ENCODE measurements at places on chromosomes 12 and 14.
A peak's percentile ranks its signal among the peaks of the same experiment; 100 is the strongest.

- H3K27ac ChIP-seq: no peak overlapping the region
- H3K27me3 ChIP-seq: peaks cover 47% of the 10 kb centered on the region
- no peaks in the 10 kb centered on the region for H3K4me1 ChIP-seq
- no peak overlapping the region for H3K4me3 ChIP-seq
- ATAC-seq: no peak
- H3K36me3 ChIP-seq: no peaks in the 10 kb centered on the region
Observed at GRCh38 chr14:88201851-88202250, 121.2 kb downstream of the KCNK10 start.

- peaks cover 71% of the 10 kb centered on the region for H3K4me1 ChIP-seq
- H3K4me3 ChIP-seq: no peak overlapping the region
- H3K27ac ChIP-seq: peak overlapping the region; percentile 36
- no peaks in the 10 kb centered on the region for H3K36me3 ChIP-seq
Observed at GRCh38 chr14:74936731-74937130, 13.7 kb upstream of the RPS6KL1 start.

- no peak for ATAC-seq
- H3K27me3 ChIP-seq: no peaks in the 10 kb centered on the region
- no peak overlapping the region for H3K4me3 ChIP-seq
- H3K27ac ChIP-seq: no peak overlapping the region
Observed at GRCh38 chr12:45839917-45840316, 110.4 kb downstream of the ARID2 start.

DNA sequence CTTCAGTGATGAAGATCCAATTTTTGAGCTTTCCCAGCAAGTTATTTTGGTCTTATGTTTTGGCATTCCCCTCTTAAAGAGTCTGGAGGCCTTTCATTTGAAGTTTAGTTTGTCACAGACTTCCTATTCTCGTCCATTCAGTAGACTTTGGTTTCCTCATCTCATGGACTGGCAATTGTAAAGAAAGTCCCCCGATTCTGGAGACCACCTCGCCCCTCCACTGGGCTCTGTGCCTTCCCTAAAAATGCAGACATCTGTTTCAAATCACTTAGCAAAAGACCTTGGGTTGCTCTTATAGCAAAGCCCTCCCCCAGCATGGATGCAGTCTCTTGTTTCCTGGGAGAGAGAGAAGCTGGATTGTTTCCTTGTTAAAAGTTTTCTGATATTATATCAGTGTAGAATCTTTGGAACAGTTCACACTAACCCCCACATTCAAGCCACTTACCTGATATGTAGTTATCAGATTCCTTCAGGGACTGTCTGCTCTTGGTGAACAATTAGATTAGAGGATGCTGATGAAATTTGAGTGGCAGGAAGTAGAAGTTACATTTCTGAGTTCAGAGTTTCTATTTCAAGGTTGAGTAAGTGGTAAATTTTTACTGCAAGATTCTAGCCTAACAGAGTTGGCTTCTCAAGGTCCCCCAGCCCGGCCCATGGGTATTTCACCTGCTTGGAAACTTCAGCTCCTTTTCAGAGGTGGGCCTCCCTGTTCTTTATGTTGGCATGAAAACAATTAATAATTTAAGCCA is 56.3 kb downstream of the PLXNC1 start:
- H3K36me3 ChIP-seq: peaks cover 33% of the 10 kb centered on the region
- H3K27ac ChIP-seq: peak overlapping the region; percentile 94
- no peak for ATAC-seq
- no peaks in the 10 kb centered on the region for H3K27me3 ChIP-seq
- H3K4me1 ChIP-seq: peaks cover 73% of the 10 kb centered on the region

DNA sequence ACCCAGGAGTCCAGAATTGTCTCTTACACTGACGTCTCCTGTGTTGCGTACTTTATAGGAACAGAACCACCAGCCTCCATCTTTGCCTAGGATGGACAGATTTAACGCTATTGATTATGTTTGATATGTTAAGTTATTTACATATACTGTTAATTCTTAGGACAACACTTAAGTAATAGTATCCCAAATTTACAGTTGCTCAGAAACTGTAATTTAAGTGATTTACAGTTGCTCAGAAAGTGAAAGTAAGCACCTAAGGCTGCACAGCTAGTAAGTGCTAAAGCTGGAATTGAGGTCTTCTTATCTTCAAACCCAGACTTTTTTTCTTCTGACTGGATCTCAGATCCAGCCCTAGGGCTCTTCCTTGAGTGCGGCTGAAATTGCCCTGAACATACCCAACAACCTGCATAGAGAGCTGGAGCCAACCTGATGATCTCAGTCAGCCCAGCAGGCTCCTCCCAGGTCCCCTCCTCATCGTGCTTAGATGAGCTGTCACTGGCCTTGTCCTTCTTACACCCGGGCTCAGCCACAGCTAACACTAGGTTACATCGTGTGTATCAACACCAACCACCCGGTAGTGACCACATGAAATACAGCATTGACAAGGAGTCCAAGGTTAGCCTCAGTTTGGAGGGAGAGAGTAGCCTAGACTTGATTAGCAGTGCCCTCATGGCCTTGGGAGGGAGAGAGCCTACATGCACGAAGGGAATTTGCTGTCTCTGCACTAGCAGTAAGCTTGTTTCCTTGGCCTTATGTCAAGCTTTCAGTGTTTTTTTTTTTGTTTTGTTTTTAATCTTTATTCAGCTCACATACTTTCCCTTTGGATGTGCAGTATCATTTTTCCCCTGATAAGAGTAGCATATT is 111.1 kb upstream of the ARHGAP5 start:
- ATAC-seq: no peak
- no peak overlapping the region for H3K27ac ChIP-seq
- H3K27me3 ChIP-seq: no peaks in the 10 kb centered on the region
- no peaks in the 10 kb centered on the region for H3K36me3 ChIP-seq
- peaks cover 10% of the 10 kb centered on the region for H3K4me1 ChIP-seq

DNA sequence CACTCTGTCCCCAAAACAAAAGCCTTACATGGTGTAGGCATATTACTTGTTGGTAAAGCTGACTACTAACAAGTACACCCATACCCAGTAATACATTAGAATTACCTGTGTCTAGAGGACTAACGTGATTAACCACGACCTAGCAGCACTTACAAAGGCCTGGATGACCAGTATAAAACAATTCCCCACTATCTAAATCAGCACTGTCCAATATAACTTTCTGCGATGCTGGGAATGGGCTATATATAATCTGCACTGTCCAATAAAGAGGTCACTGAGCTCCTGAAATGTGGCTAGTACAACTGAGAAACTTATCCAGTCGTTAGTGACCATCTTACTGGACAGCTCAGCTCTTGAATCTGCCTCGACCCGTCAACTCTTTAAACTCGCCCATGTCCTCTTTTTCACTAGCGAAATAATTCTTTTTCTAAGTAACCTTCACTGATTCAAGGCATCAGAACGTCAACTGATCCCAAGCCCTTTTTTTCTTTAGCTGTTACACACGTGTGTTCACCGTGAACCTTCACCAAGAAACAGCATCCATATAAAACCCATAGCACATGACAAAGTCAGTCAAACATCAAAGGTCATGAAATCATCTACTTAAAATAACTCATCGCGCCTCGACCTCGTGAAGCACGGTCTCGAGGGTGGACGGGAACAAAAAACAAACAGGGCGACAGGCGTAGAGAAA is 905 bp upstream of the CIPC start:
- H3K27ac ChIP-seq: peak overlapping the region; percentile 99
- no peak for ATAC-seq
- peak overlapping the region; percentile 99 for H3K4me3 ChIP-seq
- peaks cover 67% of the 10 kb centered on the region for H3K4me1 ChIP-seq
- no peaks in the 10 kb centered on the region for H3K36me3 ChIP-seq

GRCh38 chr12:62250671-62251608 is 9.3 kb upstream of the USP15 start:
- no peak overlapping the region for H3K4me3 ChIP-seq
- ATAC-seq: no peak
- peaks cover 13% of the 10 kb centered on the region for H3K36me3 ChIP-seq

GRCh38 chr14:58954901-58955861 is 233.3 kb upstream of the DAAM1 start:
- H3K36me3 ChIP-seq: no peaks in the 10 kb centered on the region
- H3K27me3 ChIP-seq: peaks cover 35% of the 10 kb centered on the region
- no peak for ATAC-seq
- no peaks in the 10 kb centered on the region for H3K4me1 ChIP-seq
- no peak overlapping the region for H3K27ac ChIP-seq
- no peak overlapping the region for H3K4me3 ChIP-seq

GRCh38 chr12:40583743-40584142 is 108.5 kb upstream of the CNTN1 start:
- no peak overlapping the region for H3K4me3 ChIP-seq
- no peaks in the 10 kb centered on the region for H3K4me1 ChIP-seq
- no peaks in the 10 kb centered on the region for H3K27me3 ChIP-seq
- no peak for ATAC-seq

DNA sequence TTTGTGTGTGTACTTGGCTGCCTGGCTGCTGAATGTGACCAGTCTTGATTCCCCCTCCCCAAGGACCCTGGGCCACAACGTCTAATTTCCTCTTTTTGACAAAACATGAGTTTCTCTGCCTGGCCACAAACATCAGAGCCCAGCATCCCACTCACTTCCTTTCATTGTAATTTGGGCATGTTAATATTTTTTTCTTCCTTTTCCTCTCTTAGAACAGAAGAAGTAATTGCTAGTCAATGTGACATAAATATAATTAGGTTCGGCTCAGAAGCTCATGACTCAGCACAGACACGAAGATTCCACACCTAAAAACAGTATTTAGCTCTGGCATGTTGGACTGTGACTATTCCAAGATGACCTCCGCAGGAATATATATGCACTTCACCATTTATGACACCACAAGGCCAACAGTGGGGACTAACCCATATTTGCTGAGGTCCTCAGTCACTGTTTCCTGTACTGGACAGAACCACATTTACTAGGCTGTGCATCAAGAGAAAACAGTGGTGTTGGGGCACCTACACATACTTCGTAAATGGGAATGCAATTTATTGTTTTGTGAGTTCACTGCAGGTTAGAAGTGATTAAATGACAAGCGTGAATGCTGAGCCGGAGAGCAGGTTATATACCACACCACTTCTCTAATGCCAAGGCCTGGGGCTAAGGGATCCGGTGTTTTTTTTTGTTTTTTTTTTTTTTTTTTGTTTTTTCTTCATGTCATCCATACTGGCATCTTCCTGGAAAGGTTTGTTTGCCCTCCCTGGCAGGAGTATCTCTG is 4.2 kb downstream of the GSG1 start:
- peak; percentile 58 for ATAC-seq
- peaks cover 77% of the 10 kb centered on the region for H3K4me1 ChIP-seq

DNA sequence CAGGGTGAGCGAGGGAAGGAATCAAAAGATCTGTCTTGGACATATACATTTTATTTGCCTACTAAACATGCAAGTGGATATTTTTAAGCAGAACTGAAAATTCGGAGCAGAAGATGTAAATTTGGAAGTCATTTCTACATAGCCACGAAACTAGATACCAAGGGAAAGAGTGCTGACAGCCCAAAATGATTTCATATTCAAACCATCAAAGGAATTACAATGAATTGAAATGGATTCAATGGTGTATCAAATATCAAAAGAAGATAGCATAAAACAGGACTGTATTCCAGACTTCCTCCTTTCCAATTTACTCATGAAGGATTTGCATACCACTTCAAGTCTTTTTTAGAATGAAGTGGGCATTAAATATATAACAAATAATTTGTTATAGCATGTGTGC is 313.5 kb upstream of the KITLG start:
- H3K36me3 ChIP-seq: no peaks in the 10 kb centered on the region
- H3K27me3 ChIP-seq: no peaks in the 10 kb centered on the region
- no peak overlapping the region for H3K4me3 ChIP-seq
- H3K27ac ChIP-seq: no peak overlapping the region
- ATAC-seq: no peak

GRCh38 chr12:108419949-108420348 is 80.8 kb upstream of the CMKLR1 start:
- H3K4me3 ChIP-seq: no peak overlapping the region
- H3K27ac ChIP-seq: peak overlapping the region; percentile 8
- H3K36me3 ChIP-seq: no peaks in the 10 kb centered on the region
- ATAC-seq: no peak
- H3K27me3 ChIP-seq: peaks cover 17% of the 10 kb centered on the region

DNA sequence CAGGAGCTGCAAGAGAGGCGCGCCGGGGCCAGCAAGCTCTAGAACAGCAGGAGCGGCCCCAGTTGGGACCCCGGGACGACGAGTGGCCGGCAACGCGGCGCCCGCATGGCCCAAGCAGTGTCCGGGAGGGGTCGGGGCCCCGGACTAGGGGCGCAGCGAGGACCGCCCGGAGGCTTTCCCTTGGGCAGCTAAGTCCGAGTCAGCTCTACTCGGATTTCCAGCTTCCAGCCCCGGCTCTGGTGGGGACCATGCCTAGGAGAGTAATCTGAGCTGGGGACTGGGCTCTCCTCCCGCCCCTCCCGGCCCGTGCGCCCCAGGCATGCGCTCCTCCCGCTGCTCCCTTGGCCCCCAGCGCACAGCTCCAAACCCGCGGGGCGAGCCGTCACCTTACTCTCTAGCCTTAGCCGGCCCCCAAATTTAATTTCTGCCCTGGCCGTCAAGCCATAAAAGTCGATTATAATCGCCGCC is 41.6 kb upstream of the CAPRIN2 start:
- H3K27me3 ChIP-seq: peaks cover 60% of the 10 kb centered on the region
- peaks cover 30% of the 10 kb centered on the region for H3K4me1 ChIP-seq
- H3K36me3 ChIP-seq: no peaks in the 10 kb centered on the region
- peak overlapping the region; percentile 74 for H3K4me3 ChIP-seq

DNA sequence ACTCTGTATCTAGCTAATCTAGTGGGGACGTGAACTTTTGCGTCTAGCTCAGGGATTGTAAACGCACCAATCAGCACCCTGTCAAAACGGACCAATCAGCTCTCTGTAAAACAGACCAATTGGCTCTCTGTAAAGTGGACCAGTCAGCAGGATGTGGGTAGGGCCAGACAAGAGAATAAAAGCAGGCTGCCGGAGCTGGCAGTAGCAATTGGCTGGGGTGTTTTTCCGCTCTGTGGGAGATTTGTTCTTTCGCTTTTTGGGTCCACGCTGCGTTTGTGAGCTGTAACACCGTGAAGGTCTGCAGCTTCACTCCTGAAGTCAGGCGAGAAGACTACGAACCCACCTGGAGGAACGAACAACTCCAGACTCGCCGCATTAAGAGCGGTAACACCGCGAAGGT is 76.5 kb downstream of the SPRING1 start:
- no peak overlapping the region for H3K27ac ChIP-seq
- ATAC-seq: no peak
- peaks cover 66% of the 10 kb centered on the region for H3K27me3 ChIP-seq
- H3K36me3 ChIP-seq: no peaks in the 10 kb centered on the region
- peaks cover 12% of the 10 kb centered on the region for H3K4me1 ChIP-seq

- H3K4me3 ChIP-seq: no peak overlapping the region
- ATAC-seq: peak; percentile 45
- H3K27ac ChIP-seq: peak overlapping the region; percentile 86
- peaks cover 6% of the 10 kb centered on the region for H3K36me3 ChIP-seq
Observed at GRCh38 chr14:22520796-22521195, 68.2 kb downstream of the DAD1 start.

GRCh38 chr12:123656392-123656791 is 14.5 kb upstream of the TCTN2 start:
- H3K36me3 ChIP-seq: peaks cover 56% of the 10 kb centered on the region
- no peaks in the 10 kb centered on the region for H3K27me3 ChIP-seq
- no peak overlapping the region for H3K27ac ChIP-seq
- no peak overlapping the region for H3K4me3 ChIP-seq

- no peak overlapping the region for H3K27ac ChIP-seq
- H3K27me3 ChIP-seq: peaks cover 30% of the 10 kb centered on the region
- no peak overlapping the region for H3K4me3 ChIP-seq
- no peak for ATAC-seq
Observed at GRCh38 chr12:497501-498160, 37.9 kb downstream of the B4GALNT3 start.
